Hepatocyte (in vitro differentiated cells): ENCODE measurements at places on chromosomes 6 and 20. TPM values are rescaled to one million over a fixed set of nuclear protein-coding genes. Genes with fewer than 3 reads are reported as not detected.

BTN1A1 gene
- 0.15 and 0.59 TPM in 2 replicates for polyA plus RNA-seq

FLRT3 gene
- 89.9 and 98.6 TPM in 2 replicates for polyA plus RNA-seq

SLC17A5 gene
- polyA plus RNA-seq = 47.7 TPM in 2 replicates

ENPP4 gene
- 2.4 and 3.5 TPM in 2 replicates for polyA plus RNA-seq

ADGB gene
- not detected in 2 replicates for polyA plus RNA-seq

CARMIL1 gene
- polyA plus RNA-seq = 15.5 and 19.5 TPM in 2 replicates

CEBPB gene
- 159 and 183 TPM in 2 replicates for polyA plus RNA-seq

PRL gene
- polyA plus RNA-seq = not detected in 2 replicates

PRPH2 gene
- not detected in 2 replicates for polyA plus RNA-seq

RUNX2 gene
- 1.0 and 1.9 TPM in 2 replicates for polyA plus RNA-seq

MRAP2 gene
- polyA plus RNA-seq = 2.2 and 3.2 TPM in 2 replicates

JARID2 gene
- polyA plus RNA-seq = 4.6 and 6.8 TPM in 2 replicates

NELFCD gene
- 64.0 and 77.7 TPM in 2 replicates for polyA plus RNA-seq
